ENCODE measurements at places on chromosomes 7 and 10.

DNA sequence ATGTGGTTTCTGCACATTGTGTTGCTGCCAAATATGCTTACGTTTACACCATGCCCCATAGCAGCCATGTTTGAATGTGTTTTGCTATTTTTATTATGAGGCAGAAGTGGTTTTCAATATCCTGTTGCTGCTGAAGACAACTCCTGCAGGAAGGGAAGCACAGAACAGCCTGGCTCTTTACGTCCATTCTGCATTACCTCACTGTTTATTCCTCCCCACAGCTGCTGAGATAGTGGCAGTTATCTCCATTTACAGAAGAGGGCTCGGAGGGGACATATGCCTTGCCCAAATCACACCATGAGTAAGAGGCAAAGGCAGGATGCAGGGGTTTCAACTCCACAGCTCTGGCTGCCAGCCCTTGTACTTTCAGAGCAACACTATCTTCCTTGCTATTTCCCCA lies 35.3 kb downstream of the PLPP4 start:
- DNase-seq: no peak

DNA sequence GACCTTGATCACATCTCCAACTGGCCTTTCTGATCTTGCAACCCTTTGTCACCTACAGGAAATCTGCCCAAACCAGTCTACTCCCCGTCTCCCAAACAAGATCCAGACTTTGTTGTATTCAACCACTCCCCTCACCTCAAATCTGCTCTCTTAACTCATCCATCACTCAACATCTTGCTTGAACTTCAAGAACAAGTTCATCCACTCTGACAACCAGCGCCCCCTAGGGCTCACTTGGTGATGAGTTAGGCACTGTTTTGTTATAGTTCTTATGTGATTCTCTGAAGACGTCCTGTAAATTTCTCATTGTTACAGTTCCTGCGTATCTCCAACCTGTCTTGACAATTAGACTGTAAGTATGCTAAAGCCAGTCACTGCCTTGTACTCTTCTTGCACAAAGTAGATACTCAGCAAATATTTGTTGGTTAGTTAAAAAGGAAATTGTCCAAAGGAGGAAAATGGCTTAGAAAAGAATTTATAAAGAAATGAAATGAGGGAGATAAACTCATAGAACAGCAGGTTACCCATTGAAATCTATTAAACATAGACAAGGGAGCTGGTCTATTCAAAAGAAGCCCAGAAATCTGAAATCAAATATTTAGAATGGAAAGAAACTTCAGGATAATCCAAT lies 5.3 kb downstream of the FRMD4A start:
- no peak for DNase-seq

DNA sequence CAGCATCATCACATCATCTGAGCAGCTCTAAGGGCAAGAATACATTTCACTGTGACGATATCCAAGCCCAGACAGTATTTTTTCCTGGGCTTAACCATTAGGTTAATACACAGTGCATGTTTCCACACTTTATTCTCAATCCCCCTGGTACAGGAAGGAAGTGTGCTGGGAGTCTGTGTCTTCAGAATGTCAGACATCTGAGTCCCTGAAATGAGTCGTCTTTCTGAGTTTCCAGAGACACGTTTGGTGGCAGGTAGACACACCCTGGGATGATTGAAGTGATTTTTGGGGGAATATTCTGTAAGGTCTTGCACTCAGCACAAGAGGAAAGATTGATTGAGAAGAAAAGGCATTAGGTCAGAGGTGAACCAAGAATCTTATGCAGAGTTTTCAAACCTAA lies 13.1 kb upstream of the SHH start:
- no peak for DNase-seq

DNA sequence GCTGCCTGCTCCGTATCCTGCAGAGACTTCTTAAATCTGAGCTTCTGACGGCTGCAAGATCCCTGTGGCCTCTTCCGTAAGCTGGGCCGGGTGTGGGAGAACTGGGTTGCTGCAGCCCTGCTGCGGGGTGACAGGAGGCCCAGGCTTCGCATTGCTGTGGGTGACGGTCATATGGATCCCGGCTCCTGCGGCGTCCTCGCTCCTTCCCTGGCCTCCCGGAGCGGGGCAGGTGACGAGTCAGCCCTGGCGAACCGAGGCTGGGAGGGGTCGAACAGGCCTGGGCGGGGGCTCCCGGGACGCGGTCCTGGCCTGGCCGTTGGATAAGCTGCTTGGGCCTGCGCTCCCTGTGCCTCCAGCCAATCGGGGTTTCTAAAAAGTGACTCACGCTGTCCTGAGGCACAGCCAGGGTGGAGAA lies 7.8 kb upstream of the UBE2D1 start:
- DNase-seq: no peak

DNA sequence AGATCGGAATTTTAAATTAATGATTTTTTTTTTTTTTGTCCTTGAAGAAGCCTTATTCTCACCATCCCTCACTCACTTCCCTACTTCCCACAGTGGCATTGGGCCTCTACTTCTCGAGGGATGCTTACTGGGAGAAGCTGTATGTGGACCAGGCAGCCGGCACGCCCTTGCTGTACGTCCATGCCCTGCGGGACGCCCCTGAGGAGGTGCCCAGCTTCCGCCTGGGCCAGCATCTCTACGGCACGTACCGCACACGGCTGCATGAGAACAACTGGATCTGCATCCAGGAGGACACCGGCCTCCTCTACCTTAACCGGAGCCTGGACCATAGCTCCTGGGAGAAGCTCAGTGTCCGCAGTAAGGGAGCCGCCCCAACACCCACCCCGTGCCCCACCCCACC lies 23.5 kb downstream of the RET start:
- DNase-seq: no peak

DNA sequence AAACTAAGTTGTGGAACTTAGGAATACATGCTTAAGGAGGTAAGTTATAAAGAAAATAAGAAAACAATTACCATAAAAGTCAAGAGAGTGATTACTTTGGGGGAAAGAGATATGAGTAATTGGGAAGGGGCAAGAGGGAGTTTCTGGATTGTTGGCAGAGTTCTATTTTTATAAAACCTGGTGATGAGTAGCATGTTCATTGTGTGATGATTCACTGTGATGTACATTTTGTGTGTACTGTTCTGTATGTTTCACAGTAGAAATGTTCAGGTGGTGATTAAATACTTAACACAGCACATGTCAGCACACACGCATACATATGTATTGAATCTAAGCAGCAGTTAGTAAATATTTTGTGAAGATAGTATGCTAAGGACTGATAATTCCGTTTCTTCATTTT lies 9.7 kb upstream of the OIT3 start:
- DNase-seq: no peak

GRCh38 chr7:107077699-107078516 lies 33.4 kb downstream of the PRKAR2B start:
- DNase-seq: no peak

DNA sequence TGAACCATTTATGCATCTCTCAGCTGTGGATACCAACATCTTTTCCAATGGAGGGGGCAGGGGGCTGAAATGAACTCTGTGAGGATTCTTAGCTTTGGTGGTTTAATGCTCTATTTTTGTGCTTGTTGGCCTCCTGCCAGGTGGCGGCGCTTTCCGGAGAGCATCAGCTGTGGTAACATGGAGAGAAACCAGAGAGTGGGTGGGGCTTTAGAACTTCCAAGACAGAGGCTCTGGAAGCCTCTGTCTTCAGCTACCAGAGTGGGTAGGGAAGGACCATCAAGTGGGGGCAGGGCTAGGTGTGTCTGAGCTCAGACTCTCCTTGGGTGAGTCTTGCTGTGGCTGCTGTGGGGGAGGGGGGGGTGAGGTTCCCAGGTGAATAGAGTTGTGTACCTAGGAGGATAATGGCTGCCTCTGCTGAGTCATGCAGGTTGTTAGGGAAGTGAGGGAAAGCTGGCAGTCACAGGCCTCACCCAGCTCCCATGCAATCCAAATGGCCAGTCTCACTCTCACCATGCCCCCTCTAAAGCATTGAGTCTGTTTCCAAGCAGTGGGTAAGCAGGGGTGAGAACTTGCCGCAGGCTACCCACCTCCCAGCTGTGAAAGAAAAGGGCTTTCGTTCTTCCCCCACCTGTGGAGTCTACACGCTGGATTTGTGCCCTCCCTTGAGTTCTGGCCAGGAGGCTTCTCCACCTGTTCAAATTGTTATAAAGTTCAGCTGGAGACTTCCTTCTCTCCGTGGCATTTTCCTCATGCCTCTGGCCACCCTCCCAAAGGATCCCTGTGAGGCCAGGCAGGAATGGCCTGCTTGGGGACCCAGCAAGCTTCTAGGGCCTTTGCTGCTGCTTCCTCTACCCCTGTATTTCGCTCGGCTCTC lies 527.0 kb downstream of the NEBL start:
- DNase-seq: no peak

- DNase-seq: no peak
Observed at GRCh38 chr10:7185367-7185690, 225.5 kb downstream of the SFMBT2 start.

DNA sequence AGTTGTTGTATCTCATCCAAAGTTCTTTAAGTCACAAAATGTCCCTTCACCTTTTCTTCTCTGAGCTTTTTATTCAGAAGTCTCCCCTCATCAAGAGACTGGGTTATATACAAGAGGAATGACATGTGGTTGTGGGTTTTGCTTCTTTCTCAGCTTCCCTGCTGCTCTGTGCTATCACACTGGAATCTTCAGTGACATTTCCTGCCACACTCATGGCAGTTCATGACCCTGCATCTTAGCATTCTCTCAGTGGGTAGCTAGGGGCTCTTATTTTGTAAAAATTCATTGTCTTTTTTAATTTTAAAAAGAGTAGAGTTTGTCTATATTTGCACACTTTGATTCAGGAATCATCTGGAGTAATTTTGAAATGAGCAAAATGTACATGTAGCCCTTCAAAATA lies 236.9 kb upstream of the TMEM229A start:
- DNase-seq: no peak

DNA sequence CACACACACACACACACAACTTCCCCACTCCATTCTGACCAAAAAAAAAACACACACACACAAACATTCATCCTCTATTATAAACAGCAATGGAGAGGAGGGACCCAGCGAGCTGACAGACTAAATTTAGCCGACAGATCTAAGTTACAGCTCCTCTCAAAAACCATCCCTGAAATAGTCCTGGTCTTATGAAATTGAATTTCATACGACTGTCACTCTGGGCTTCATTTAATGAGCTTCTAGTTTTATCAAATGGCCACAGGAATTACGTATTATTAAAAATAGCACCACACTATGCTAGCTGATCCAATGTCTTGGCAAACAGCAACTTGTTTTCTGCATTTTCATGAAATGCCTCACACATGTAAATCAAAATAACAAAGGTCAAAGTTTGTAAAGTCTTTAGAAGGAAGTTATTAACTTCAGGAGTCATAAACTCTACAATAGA lies 131.3 kb upstream of the ASAH2 start:
- DNase-seq: no peak

DNA sequence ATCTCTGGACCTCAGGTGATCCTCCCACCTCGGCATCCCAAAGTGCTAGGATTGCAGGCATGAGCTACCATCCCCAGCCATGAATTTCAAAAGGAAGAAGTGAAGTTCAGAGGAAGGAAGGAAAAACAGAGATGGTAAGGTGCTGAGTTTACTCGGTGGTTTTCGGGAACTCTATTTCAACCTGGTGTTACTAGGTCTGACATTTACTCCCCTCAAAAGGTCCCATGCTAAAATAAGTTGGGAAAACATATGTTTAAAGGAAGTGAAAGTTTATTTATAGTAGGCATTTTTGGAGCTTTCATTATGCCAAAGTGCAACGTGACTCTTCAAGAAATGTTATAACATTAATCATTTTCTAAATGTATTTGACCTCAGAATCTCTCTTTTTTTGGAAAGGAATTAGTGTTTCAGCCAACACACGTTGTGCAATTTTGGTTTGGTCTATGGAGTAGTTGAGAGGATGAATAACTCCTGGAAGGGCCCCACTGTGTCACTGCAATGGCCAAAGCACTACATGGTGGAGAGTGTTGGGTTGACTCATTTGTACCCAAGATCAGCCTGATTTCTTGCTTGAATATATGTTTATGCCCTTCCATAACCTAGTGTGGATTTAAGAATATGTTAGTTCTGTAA lies 114.7 kb upstream of the FAM171A1 start:
- no peak for DNase-seq

GRCh38 chr7:86600506-86601290 lies 43.0 kb upstream of the GRM3 start:
- DNase-seq: no peak

DNA sequence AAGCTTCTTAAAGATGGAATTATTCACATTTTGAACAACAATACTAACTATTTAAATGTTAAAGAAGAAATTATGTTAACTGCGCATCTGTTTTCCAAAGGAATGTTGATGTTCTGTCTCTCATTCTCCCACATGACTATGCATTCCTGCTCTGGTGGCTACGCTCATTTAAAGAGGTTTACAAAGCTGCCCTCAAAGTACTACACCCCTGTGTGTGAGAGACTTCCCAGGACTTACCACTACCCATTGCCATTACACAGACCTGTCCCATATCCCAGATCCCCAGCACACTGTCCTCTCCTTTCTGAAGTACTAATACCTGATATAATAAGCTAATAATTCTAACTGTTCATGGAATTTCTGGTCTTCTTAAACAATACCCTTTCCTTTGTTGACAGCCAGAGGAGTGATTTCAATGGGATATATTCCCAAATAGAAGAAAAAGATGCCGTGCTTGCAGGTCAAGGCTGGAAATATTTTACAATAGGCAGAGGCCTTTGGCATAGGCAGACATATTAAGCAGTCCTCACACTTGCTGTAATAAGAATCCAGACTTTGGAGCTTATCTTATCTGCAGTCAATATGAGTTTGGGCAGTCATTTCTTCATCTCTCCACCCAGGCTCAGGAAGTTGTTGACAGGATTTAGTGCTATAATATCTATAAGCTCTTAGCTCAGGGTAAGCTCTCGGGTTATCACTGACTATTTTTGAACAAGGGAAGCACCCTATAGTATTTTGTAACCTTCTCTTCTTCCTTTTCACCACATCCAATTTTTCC lies 12.2 kb downstream of the LIPF start:
- DNase-seq: no peak

DNA sequence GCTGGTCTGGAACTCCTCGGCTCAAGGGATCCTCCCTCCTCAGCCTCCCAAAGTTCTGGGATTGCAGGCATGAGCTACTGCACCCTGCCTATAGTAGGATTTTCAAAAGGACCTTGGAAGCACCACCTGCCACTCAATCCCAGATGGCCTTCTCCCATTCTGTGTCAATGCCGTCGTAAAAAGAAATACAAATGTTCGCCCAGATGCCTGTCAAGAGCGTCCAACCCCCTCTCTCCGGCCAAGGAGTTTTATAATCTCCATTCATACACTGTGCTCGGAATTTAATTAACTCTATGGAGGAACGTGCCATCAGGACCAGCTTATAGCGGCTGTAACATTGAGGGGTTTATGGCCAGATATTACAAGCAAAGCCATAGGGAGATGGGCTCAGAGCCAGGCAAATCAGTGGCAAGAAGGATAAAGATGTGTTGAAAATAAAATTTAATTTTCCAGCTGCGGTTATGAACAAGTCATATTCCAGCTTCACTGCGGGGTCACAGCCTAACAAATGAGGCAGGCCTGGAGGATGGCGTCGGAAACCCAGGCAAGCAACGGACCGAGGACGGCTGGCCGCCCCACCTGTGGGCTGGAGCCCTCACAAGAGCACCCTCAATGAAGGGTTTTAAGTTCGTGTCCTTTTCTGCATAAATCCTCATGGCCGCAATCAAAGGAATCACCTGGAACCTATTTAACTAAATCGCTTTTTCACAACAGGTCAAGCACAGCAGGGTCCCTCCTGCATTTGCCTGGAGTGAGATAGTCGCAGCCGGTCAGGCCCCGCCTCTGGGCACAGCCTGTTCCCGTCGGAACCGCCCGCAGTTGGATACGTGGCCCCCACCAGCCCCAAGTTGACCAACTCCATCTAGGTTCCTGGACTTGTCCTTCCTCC lies 374.5 kb upstream of the FOXK1 start:
- DNase-seq: no peak

Data from SK-N-MC (cell line).